ENCODE measurements at places on chromosomes 7 and 10.

- peak; percentile 31 for DNase-seq
Observed at GRCh38 chr10:100969187-100970075, at the start of gene SEMA4G. Gene SEMA4G, plus strand, starts transcription at chr10:100969504. Its CDS starts 3,409 bp downstream, at chr10:100972913.

DNA sequence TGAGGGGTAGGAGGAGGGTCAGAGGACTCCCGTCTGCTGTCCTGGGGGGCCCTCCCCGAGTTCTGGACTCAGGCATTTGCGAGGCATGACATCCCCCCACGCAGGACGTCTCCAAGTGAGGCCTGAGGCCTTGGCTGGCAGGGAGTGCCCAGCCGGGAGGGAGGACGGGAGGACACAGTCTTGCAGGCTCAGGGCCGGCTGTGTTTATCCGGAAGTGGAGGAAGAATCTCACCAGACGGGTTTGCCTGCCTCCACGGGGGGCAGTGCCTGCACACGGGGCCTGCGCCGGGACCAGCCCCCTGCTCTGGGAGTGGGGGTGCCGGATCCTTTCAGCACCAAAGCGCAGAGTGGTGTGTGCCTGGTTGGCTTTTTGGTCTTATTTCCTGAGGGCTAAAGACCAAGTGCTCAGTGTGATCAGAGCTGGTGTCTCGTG, 10.9 kb downstream of the PWWP2B start:
- DNase-seq: no peak

- no peak for DNase-seq
Observed at GRCh38 chr7:142939226-142939910, at the start of gene LLCFC1. Gene LLCFC1, plus strand, starts transcription at chr7:142939484. Its CDS starts 138 bp downstream, at chr7:142939622.

GRCh38 chr7:33981226-33981625, 75.9 kb downstream of the BMPER start:
- no peak for DNase-seq

DNA sequence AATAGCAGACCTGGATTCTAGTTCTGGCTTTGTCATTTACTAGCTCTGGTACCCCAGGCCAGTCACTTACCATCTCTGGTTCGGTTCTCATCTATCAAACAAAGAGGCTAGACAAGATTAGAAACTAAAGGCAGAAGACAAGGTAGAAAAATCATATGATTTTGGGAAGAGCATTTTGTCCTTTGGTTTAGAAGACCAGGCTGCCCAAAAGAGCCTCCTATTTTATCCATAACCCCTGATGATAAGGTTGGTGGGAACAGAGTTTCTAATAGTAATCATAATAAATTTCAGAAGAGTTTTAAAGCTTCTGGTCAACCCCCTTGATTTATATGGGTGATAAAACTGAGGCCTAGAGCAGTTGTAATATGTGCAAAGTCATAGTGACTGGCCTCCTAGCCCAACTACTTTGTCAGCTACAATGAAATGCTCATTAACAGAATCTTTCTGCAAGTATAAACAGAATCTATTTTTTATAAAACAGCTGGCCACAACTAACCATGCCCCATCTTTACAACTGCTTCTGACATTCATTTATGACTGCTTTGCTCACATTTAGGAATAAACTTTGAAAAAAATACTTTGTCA, 23.4 kb downstream of the COX15 start:
- DNase-seq: peak; percentile 50

DNA sequence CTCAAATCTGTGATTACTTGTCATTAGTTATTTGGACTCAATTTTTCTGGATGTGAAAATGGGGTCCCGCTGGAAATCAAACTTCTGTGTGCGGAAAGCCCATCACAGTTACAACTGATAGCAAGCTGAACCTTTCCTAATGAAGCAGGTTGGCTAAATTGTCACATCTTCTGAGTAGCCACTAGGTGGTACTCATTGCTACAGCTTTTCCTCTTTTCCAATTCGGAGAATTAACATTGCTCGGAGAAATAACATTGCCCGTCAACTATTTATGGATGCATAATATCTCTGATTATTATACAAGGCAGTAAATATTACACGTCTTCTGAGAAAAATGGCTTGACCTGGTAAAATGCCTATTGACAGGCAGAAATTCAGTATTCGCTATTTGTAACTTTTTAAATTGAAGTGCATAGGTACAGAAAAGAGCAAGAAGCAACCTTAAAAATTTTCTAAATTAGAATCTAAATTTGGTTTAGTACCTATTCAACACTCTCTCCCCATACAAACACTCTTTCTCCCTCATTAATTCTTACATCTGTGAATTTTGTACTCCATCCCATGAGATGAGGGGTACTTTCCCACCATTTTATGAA, 17.3 kb upstream of the BLOC1S2 start:
- peak; percentile 51 for DNase-seq

DNA sequence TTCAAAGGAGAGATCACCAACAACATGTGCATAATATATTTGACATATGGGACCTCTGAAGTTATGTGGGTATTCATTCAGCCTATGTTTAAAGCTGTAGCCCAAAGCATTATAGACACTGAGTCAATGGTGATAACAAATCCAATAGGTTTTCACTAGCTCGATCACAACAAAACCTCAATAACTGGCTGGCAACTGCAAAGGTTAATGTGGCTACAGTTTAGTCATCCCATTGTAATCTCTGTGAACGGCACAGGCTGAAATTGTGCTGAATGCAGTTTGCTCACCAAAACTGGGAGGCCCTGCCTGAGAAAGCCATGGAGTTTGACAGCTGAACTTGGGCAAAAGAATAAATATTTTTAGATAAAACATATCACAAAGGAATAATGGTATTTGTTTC, 152.4 kb upstream of the ADO start:
- DNase-seq: peak; percentile 50

- DNase-seq: no peak
Observed at GRCh38 chr10:15857107-15857575, 3.2 kb downstream of the MINDY3 start.

- DNase-seq: no peak
Observed at GRCh38 chr7:107622894-107623293, 37.7 kb upstream of the SLC26A4 start.

- peak; percentile 53 for DNase-seq
Observed at GRCh38 chr10:5811387-5811821, 1.8 kb downstream of the GDI2 start.

GRCh38 chr7:138212314-138212713, 136.1 kb downstream of the AKR1D1 start:
- DNase-seq: no peak

DNA sequence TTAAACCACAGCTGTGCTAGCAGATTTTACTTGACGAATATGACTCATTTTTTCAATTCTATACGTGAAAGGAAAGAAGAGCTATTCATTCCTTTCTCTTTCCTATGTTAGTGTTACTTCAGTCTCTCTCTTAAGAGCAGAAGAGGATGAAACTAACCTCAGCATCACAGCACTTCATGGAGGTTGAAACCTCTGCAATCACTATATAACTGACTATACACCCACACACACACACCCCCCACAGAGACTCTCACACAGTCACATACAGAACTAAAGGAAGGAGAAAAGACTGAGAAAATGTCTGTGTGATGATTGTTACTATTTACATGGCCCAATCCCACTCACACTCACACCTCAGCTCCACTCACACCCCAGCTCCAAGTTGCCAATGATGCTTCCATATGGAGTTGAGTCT, 104.2 kb downstream of the KIF20B start:
- no peak for DNase-seq

DNA sequence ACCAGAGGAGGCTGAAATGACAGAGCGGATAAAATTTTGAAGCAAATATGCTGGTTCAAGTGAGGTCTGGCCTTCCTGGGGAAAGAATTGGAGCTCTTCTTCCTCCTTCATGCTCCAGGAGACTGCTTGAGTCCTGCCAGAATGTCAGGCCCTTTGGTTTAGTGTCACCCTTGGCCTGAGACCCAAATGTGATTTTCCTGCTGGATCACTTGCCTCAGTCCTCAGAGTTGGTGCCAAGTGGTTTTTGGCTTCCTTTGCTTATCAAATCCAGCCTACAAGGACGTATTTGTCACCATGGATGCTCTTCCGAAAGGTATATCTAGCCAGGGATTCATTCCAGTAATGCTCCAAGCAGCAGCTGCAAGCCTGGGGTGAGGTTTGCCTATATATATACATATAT, 118.4 kb downstream of the PLPP4 start:
- no peak for DNase-seq

- DNase-seq: no peak
Observed at GRCh38 chr10:20958764-20959163, 61.7 kb upstream of the NEBL start.

DNA sequence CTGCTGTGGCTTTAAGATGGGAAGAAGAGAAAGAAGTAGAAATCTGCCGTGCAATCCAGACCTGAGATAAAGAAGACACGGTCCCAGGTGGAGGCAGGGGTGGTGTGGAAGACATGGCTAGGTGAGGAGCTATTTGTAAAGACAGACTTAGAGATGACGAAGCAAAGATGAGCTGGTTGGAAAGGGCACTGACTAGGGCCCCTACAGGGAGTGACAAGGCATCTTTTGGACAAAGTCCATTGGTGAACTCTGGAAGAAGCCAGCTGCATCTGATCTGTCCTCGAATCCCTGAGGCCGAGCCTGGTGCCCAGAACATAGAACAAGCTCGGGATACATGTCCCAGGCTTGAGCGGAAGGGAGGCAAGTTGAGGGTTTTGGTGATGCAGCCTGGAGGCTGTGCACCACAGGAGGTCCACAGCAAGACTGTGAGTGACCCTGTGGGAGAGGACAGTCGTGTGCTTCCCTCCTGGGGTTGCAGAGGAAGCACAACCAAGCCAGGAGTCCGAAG, 191.2 kb downstream of the ADAM12 start:
- no peak for DNase-seq
